Urinary bladder (tissue), 4 donors: ENCODE measurements at places on chromosomes 16 and 17.

DNA sequence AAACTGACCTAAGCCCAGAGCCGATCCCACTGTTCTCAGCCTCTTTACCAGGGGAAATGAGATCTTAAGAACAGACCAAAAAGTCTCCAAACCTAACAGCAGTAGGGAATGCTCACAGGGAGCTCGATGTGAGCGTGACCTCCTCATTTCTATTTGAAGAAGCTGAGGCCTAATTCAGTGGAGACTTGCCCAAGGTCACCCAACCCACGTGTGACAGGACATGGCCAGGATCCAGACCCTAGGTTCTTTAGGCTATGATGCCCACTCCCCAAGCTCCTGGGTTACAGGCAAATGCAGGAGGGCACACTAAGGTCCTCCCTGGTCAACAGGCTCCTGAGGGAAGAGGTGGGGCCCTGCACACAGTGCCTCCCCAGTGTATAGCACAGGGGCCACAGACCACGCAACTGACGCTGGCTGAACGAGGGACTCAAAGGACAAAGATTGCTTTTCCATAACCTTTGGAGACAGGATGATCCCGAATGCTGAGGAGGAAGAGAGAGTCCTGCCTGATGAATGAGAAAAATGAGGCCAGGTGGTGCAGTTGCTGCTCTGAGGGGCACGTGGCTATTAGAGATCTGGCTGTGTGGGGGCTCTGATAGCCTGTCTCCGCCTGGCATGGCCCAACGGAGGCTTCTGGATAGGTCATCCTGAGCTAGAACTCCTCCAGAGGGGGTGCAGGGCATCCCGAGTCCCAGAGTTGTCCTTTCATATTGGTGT lies 24.0 kb downstream of the MAP3K14 start:
- no peak for DNase-seq

DNA sequence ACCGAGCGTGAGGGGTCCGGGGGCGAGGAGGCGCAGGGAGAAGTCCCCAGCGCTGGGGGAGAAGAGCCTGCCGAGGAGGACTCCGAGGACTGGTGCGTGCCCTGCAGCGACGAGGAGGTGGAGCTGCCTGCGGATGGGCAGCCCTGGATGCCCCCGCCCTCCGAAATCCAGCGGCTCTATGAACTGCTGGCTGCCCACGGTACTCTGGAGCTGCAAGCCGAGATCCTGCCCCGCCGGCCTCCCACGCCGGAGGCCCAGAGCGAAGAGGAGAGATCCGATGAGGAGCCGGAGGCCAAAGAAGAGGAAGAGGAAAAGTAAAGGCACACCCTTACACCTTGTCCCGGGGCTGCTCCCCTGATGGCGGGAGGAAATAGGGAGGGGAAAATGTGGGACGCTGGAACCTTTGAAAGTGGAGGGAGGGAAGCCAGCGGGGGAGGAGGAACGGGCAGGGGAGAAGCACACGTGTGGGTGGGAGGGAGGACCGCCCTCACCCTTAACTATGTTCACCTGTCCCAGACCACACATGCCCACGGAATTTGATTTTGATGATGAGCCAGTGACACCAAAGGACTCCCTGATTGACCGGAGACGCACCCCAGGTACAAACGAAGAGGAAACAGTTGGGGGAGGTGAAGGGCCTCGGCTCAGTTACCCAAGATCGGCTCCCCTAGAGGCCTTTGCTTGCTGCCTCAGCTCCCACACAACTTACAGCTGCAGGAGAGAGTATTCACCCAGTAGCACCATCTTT lies 916 bp downstream of the PAGR1 start:
- DNase-seq = no peak

GRCh38 chr17:77722366-77722765 lies 236.1 kb upstream of the TNRC6C start:
- no peak for DNase-seq

DNA sequence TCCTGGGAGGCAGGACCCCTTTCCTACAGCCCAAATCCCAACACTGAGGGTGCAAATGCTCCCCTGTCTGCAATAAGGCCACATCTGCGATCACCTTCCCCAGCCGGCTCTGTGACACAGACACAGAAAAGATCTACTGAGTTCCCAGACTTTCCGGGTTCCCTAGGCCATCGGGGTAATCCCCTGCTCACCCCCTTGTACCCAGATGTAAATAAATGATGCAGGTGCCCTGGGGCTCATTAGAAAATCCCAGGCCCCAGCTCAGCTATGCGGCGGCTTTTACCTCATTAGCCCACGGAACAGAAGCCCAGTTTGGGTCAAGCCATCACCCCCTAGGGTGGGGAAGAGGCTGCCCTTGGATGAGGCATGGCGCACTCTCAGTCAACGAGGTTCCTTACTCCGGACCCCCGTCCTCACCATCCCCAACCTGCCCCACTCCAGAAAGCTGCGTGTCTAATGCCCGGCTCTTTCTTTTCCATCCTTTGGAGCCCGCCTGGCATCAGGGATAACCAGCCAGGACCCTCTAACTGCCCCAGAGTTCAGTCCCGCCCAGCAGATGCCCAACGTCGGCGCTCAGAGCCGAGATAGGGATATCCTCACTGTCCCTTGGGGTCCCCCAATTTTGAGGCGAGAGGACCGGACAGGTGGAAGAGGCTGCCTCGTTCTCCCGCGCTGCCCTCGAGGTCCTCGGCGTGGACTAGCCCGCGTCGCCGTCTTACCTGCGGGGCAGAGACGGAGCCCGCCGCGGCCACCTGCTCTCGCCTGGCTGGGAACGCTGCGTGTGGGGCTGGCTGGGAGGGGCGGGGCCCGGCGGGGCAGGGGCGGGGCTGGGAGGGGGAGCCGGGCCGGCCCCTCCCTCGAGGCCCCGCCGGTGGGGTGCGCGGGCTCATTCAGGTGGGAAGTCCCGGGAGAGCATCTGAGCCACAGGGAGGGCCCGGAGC lies at the start of gene ZNF385C:
ZNF385C (minus strand) TSS at position 783 of the 941 bp plus-strand sequence. CDS start 35,417 bp downstream, outside the sequence.
- no peak for DNase-seq

DNA sequence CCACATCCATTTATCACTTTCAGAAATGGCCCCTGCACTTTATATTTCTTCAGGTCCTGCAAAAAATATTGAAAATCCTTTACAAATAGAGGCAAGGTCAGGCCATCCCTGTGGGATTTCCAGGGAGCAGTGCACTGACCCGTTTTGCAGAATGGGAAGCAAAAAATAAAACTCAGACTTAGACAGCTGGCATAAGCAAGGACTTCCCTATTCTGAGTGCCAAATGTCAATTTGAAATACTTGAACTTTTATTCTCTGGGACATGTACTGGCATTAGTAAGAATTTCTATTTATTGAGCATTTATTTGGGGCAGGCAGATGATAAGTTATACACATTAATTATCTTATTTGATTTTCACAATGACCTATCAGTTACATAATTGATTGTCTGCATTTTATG lies 32.4 kb downstream of the PRKCB start:
- DNase-seq = no peak

GRCh38 chr17:28427371-28427770 lies 21.4 kb upstream of the SLC46A1 start:
- no peak for DNase-seq

DNA sequence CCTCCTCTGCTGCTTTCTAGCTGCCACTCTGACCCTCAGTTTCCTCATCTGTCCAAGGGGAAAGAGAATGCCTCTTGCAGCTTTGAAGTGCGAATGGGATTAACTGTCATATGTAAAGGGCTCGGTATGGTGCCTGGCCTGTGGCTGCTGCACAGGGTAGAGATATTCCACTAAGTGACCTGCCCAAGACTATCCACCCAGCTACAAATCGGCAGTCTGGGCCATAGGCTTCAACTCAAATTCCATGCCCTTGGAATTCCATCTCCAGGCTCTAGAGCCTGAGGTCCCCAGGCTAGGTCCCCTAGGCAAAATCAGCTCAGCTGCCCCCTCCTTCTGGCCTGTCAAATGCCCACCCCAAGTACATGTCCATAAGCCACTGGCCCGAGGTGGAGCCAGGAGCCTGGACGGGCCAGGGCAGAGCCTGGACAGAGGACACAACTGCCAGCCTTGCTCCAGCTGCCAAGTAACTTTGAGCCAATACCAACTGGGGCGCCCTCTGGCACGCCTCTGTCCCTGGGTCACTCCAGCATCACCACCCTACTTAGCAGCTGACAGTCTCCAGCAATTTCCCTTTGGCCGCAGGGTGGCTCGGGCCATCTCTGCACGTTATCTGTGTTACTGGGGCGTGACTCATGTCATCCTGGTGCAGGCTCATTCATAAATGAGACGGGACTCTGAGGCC lies 57.2 kb downstream of the SDK2 start:
- no peak for DNase-seq

DNA sequence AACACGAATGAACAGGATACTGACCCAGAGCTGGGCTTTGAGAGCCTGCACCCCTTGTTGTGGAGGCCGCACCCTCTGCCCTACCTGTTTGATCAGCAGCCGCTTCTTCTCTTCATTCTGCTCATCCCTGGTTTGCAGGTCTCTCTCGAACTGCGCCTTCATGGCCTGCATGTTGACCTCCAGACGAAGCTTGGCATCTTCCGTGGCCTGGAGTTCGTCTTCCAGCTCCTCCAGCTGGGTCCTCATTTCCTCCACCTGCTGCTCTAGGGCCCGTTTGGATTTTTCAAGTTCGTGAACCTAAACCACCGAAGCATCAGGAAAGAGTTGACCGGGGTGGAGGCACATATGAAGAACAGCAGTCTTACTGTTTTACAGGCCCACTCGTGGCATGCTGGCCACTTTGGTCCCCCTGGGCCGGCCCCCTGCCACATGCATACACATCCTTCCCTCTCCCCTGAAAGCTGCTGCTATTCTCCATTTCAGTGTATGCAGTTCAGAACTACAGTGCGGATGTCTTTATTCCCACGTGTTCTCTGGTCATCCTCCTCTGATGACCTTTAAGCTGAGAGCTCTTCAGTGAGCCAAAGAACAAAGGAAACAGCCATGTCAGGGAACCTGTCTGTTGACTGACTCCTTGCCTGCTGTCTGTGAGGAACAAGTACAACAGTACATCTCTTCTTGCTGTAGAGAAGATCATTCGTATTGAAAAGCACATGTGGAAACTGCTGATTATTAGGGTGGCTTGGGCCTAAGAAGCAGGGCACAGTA lies 54.8 kb downstream of the NDEL1 start:
- no peak for DNase-seq

DNA sequence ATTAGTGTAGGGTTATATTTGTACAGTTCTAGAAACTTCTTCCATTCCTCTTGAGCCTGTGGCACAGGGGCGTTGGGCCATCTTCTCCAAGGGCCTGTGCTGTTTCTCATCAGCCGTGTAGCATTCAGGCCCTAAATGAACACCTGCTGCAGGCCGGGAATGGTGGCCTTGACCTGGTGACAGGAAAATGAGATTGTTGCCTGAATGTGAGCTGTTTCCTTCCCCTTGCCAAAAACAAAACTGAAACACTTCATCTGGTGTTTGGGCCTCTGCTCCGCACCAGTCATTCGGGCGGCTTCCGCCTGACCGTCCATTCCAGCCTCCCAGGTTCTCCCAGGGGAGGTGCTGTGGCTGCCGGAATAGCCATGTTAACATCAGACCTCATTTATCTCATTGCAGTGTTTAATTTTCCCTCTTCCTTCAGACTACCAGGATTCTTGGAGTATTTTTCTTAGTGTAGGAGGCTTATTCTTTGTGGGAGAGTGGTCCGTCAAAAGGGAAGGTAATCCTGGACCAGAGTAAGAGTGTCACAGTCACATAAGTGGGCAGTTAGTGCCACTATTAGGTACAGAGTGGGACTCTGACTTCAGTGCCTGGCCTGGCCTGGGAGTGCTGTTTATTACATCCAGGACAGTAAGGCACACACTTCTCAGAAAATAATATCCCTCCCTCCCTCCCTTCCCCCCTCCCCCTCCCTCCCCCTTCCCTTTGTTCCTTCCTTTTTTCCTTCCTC lies 61.9 kb downstream of the WWP2 start:
- DNase-seq = no peak

DNA sequence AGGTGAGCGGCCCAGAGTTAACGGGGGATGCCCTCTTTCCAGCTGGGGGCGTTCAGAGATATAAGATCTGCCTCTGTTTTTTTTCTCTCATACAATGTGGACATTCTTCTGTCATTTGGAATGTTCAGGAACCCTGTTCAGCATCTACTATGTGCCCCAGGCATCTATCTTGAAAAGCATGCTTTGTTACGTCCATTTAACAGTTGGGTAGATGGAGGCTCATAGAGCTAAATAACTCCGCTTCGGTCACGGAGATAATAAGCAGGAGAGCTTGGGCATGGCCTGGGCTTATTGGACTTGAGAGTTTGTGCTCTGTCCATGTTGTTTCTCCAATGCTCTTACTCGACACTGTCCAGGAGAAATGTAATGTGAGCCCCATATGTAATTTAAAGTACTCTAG lies 6.1 kb downstream of the DHODH start:
- no peak for DNase-seq

DNA sequence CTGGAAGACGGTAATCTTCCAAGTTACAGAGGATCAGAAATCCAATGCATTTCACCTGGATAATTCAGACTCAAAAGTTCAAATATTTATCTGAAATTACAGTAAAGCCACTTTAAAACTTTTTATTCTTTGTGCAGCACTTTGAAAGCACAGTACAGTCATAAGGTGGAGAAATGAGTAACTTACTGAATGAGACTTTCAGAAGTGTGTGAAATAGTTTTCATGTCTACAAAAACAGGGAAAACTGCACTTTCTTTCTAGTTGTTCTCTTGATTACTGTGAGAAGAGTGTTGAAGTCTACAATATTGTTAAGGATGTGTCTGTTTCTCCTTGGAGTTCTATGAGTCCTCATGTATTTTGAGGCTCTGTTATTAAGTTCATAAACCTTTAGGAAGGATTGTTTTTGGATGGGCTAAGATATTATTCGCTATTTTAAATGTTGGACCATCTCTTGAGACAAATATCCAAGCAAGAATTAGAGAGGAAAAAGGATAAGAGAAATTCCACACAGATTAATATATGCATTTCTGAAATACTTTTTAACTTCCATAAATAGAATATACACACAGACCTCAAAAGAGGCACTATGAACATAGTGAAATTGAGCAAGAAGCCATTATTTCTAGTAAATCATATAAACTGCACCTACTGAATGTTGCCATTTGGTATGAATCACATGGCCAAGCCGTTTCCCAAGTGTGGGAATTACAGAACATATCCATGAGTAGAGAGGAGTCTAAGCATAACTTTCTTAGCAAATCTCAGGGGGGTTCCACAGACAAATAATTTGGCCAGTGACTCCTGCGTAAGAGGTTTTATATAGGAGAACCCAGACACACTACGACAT lies 83.6 kb upstream of the PLEKHM1 start:
- DNase-seq = no peak

DNA sequence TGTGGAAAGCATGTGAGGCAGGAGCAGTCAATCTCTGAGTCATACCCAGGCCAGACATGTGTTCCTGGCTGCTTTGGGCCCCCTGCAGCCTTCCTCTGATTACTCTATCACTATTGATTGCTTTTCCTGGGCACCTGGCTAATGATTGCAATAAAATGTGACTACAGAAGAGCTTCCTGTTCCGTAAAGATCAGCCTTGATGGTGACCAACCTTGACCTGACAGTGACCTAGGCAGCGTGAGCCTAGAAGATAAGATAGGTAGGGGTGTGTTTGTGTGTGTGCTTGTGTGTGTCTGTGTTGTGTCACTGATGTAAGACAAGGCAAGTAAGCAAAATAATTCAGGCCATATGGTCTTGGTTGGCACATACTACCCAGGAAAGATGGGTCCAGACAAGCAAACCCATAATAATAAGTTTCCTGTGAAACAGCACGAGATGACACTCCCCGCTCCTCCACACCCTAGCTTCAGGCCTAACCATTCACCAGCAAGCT lies 367.7 kb upstream of the CDH11 start:
- no peak for DNase-seq
